ENCODE measurements at places on chromosomes 6 and 20.
A peak's percentile ranks its signal among the peaks of the same experiment; 100 is the strongest.

GRCh38 chr6:118367314-118367713 is 180.8 kb upstream of the PLN start:
- no peak for DNase-seq

DNA sequence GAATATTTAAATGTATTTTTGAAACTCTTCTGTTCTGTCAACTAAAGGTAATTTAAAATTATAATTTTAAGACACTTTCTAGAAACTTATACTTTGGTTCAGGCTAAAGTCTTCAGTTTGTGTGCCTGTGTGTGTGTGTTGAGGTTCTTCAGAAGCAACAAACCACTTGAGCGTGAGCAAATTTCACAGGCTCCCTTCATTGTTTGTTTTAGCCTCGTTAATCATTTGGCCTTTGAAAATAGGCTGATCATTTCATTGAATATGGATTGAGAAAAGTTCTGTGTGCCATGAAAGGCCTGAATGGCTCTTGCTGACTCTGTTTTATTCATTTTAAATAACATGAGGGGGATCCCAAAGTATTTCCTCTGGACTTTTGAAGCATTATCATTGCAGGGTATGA is 420.1 kb downstream of the CDKAL1 start:
- DNase-seq: no peak

DNA sequence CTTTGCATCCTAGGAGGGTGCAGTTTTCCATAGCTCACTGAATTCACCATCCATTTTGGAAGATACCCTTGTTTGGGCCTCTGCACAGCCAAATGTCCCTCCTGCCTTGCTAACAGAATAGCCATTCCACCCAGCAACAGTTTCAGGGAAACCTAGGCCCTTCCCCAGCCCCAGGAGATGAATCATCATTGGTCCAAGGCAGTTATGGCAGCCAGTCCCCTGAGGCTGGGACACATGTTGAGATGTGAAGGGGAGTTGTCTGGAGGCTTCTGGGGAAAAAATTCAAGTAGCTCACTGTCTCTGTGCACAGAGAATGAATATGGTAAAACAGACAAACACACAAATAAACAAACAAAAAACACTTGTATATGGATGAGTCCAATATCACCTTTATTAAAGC is 17.4 kb upstream of the SIRPB2 start:
- no peak for DNase-seq

DNA sequence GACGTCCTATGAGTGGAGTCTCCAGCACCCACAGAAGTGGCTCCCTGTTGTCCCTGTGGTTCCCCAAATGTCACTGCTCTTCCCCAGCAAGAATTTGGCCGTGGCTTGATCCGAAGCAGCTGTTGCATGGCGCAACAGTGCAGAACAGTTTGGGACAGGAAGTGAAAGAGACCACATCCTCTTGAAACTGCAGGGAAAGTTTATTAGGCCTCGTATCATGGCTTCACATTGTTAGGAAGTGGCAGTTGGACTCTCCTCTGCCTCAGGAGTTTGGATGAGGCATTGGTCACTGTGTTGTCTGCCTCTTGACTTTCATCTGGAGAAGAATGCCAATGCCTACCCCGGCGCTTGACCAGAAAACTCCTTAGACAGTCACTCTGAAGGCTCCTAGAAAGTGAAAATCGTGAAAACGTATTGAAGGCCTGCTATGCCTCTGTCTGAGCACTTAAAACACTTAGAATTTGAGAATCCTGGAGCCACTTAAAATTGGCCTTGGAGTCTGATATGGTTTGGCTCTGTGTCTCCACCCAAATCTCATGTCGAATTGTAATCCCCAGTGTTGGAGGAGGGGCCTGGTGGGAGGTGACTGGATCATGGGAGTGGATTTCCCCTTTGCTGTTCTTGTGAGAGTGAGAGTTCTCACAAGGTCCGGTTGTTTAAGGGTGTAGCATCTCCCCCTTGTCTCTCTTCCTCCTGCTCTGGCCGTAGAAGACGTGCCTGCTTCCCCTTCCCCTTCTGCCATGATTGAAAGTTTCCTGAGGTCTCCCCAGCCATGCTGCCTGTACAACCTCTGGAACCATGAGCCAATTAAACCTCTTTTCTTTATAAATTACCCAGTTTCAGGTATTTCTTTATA is 334.9 kb upstream of the JARID2 start:
- DNase-seq: peak; percentile 25

DNA sequence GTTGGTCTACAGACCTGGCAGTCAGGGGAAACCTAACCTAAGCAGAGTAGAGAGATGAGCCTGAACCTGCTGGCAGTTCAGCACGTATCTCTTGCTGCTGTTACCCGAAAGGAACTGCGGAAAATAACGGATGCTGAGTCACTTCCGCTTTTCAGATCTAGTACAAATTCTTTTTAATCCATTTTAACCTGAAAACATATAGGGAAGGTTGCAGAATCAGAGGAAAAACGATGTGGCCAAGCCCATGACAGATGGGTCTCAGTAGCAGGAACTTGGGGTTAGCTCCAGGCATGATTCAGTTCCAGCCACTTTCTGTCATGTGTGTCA is 351.9 kb upstream of the PRND start:
- DNase-seq: no peak

- no peak for DNase-seq
Observed at GRCh38 chr6:19309661-19310060, 527.5 kb upstream of the ID4 start.

GRCh38 chr20:15814911-15815310 is 758.3 kb downstream of the KIF16B start:
- no peak for DNase-seq

DNA sequence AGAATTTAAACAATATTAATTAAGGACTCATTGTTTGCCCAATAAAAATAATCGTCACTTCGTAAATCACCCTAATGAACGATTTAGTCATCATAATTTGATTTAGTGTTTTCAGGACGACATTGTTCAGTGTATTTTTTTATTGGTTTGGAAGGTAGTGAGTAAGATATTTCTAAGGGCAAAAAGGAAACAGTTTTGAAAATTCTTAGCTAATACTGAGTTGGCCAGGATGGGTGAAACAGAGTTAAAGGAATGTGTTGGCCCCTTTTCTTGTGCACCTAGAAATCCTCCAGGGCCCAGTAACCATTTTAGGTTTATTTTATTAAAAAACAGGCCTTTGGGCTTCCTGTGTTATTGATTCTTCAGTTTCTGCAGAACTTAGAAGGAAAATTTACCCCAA is 25.3 kb downstream of the ANKS1A start:
- no peak for DNase-seq
